ENCODE measurements at places on chromosomes 6 and 20.

DNA sequence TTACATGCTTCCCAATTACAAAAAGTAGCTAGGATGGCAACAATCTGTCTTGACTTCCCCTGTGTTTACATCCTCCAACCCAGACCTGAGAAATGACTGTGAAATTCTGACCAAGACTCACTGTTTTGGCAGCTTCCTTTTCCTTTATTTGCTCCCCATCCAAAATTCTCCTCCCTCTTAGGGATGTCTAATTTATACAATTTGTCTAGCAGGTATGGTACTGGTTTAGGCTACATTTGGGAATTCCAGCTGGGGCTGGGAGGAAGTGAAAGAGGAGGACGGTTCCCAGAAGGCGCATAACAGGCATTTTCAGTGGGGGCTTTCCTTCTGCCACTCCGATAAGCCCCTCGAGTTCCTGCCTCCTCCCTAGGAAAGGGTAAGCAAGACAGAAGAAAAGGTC lies 231.5 kb upstream of the BTBD3 start:
- no peak for DNase-seq

- DNase-seq, result no peak
Observed at GRCh38 chr6:122651031-122651430, 40.8 kb downstream of the PKIB start.

DNA sequence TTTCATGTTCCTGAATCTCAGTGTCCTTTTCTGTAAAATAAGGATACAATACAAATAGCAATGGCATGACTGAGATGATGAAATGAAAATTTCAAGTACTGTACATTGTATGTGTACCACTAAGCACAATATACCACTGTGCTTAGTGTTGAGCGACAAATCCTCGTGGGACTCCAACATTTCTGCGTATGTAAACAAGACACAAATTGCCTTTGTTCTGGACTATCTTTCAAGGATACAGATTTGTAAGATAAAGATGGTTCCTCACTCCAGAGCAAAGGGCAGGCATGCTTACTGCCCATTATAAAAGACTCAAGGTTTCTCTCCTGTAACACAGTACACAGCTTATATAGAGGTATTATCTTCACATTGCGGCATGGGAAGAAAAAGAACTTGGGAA lies 6.0 kb downstream of the RARS2 start:
- DNase-seq, result no peak

GRCh38 chr20:1757606-1758512 lies 100.3 kb upstream of the SIRPG start:
- no peak for DNase-seq

GRCh38 chr6:1904898-1905297 lies 295.2 kb downstream of the FOXC1 start:
- no peak for DNase-seq

- DNase-seq, result no peak
Observed at GRCh38 chr20:33669873-33670640, 3.3 kb downstream of the ACTL10 start.

DNA sequence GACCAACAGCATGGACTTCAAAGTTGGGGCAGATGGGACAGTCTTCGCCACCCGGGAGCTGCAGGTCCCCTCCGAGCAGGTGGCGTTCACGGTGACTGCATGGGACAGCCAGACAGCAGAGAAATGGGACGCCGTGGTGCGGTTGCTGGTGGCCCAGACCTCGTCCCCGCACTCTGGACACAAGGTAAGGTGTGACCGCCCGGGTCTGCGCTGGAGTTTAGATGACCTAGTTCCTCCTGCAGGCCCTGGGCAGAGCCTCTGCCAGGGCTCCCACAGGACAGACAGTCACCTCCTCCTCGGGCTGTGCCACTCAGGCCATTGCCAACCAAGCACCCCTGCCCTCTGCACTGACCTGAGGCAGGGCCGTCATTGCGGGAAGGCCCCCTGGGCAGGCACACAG lies 322.1 kb downstream of the TAF4 start:
- no peak for DNase-seq

DNA sequence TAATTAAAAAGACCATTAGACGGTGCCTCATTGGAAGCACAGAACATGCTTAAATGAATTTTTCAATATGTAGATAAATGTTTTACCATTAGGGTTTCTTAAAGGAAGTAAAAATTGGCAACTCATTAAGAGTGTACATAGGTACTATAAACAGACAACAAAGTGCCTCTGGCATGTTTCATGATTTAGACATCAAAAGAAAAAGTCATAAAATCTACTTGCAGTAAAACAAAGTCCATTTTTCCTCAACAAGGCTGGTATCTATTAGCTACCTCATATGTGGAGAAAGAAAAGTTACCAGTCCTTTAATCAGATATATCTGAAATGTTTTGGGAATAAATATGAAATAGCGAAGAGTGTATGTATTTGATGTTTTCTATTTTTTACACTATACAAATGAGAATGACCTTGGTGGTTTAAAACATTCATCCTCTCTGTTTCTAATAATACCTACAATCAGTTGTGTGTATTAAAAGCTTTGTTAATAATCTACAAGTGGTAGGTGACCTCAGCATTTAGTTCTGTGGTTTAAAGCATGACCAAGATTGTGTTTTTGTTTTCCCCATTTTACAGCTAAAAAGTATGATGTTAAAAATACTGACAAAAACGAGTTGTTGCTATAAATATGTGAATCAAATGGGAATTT lies 87.5 kb downstream of the HDGFL1 start:
- no peak for DNase-seq

- no peak for DNase-seq
Observed at GRCh38 chr20:1822564-1823449, 72.4 kb upstream of the SIRPA start.

GRCh38 chr6:158611541-158612370 lies 32.8 kb downstream of the DYNLT1 start:
- DNase-seq, result no peak

Data from inflammatory macrophage (primary cell).